ENCODE measurements at places on chromosomes 5 and 9. TPM values are rescaled to one million over a fixed set of nuclear protein-coding genes. Genes with fewer than 3 reads are reported as not detected.

The LYRM7 gene
- 12.9 TPM for total RNA-seq

The NEK6 gene
- 72.0 TPM for total RNA-seq

The OBP2B gene
- total RNA-seq = not detected

DNA sequence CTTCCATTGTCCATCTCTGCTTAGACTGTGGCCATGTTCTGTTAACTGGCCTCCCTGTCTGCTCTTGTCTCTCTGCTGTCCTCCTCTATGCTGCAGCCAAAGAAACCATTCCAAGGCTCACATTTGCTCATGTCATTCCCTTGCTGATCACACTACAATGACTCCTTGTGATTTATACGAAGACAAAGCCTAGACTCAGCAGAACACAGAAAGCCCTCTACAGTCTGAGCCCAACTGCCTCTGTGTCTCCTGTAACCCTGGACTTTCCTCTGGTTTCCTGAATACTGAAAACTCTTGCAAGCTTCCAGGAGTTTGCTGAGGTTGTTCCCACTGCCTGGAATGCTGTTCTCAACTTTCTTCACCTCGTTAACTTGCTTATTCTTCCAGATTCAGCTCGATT is 191.8 kb downstream of the TMEM38B start:
- H3K27ac ChIP-seq = no peak overlapping the region
- no peaks in the 10 kb centered on the region for H3K27me3 ChIP-seq
- no peaks in the 10 kb centered on the region for H3K36me3 ChIP-seq
- H3K4me1 ChIP-seq = no peaks in the 10 kb centered on the region

DNA sequence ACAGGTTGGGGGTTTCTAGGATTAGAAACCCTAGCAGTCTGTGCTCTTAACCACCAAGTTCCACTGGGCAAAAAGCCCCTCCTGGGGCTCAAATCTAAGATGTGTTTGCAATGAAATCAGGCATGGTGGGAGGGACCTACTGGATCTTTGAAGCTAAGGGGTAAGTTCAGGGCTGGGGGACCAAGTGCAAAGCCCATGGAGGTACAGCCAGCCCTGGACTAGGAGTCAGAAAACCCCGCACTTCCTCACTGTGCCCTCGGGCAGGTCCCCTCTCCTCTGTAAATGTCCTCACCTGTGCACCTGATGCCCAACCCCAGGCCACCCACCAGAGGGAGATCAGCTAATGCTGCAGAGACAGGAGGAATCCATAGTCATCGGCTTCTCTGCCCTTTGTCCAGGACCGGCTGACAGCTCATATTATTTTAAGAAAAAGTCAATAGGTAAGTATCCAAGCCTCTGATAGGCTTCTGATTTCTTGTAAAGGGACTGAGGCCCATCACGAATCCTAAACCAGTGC is 138.3 kb downstream of the PAX5 start:
- no peaks in the 10 kb centered on the region for H3K4me1 ChIP-seq
- H3K27me3 ChIP-seq = peaks cover 85% of the 10 kb centered on the region
- H3K36me3 ChIP-seq = no peaks in the 10 kb centered on the region
- H3K4me3 ChIP-seq = no peak overlapping the region
- no peak overlapping the region for H3K27ac ChIP-seq

DNA sequence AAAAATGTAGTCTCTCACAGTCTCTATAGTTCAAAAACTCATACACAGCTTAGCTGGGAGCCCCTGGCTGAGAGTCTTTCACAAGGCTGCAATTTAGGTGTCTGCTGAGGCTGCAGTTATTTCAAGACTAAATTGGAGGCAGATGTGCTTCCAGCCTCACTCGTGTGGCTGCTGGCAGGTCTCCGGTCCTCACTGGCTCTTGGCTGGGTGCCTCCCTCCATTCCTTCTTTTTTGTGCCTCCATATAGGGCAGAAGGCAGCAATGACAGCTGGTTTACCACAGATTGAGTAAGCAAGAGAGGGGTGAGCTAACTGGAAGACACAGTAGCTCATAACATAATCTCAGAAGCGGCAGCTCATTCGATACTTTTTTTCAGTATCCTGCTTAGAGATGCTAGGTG is 2167.7 kb upstream of the WWC1 start:
- H3K36me3 ChIP-seq = no peaks in the 10 kb centered on the region
- no peak overlapping the region for H3K4me3 ChIP-seq
- H3K4me1 ChIP-seq = no peaks in the 10 kb centered on the region
- no peak overlapping the region for H3K27ac ChIP-seq
- no peaks in the 10 kb centered on the region for H3K27me3 ChIP-seq

The CDH9 gene
- not detected for total RNA-seq

The EQTN gene
- total RNA-seq = not detected

GRCh38 chr5:80246995-80247729 is 8.7 kb downstream of the SERINC5 start:
- H3K4me1 ChIP-seq = peaks cover 43% of the 10 kb centered on the region
- H3K4me3 ChIP-seq = peak overlapping the region; percentile 82
- peak overlapping the region; percentile 94 for H3K27ac ChIP-seq
- peak; percentile 94 for DNase-seq
- H3K36me3 ChIP-seq = peaks cover 13% of the 10 kb centered on the region
- peaks cover 1% of the 10 kb centered on the region for H3K27me3 ChIP-seq

The SHISAL2B gene
- total RNA-seq = not detected

- no peak overlapping the region for H3K4me3 ChIP-seq
- no peak overlapping the region for H3K27ac ChIP-seq
- no peak for DNase-seq
- H3K36me3 ChIP-seq = no peaks in the 10 kb centered on the region
- H3K4me1 ChIP-seq = peaks cover 39% of the 10 kb centered on the region
These were observed 1.2 kb upstream of the CDC14B start for GRCh38 chr9:96620832-96621269.

DNA sequence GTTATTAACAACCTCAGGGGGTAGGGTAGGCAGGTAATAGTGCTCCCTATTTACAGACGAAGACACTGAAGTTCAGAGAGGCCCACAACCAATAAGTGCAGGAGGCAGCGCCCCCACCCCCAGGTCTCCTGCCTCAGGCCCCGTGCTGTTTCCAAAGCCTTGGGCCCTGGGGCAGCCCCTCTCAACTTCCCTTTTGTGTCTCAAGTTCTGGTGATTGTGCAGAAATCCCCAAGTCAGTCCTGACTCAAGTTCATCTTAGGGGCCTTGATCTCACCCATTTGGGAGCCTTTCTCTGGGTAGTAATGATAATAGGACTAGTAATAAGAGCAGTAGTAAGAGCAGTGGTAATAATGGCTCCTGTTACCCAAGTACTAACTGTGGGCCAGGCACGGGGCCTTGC is 35.5 kb upstream of the ASS1 start:
- no peak for DNase-seq
- no peak overlapping the region for H3K27ac ChIP-seq
- peaks cover 28% of the 10 kb centered on the region for H3K27me3 ChIP-seq
- H3K4me3 ChIP-seq = no peak overlapping the region

DNA sequence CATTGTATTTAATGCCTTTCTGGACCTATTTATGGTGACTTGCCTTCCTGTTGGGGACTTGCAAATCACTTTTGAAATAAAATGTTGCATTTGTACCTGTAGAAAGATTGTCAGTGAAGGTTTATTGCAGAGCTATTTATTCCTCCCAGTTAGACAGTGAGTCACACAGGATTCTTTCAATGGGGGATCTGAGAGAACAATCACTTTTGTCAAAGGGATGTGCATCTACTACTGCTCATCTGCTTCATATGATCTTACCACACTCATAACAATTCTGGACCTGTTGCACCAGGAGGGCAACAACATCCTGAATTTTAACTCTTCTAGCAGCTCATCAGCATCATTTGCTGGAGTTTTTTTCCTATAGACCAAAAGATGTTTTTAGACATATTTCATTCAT is 66.8 kb downstream of the FBXL7 start:
- H3K4me3 ChIP-seq = no peak overlapping the region
- H3K36me3 ChIP-seq = peaks cover 4% of the 10 kb centered on the region
- no peak overlapping the region for H3K27ac ChIP-seq

The GGTA1 gene
- not detected for total RNA-seq

- H3K27ac ChIP-seq = no peak overlapping the region
- H3K27me3 ChIP-seq = peaks cover 2% of the 10 kb centered on the region
- no peaks in the 10 kb centered on the region for H3K36me3 ChIP-seq
- no peak for DNase-seq
- H3K4me3 ChIP-seq = no peak overlapping the region
These were observed 353.4 kb upstream of the PANK3 start for GRCh38 chr5:168932400-168933189.

GRCh38 chr5:149628221-149628620 is 46.9 kb downstream of the ARHGEF37 start:
- H3K27me3 ChIP-seq = peaks cover 3% of the 10 kb centered on the region
- no peak overlapping the region for H3K27ac ChIP-seq
- peaks cover 18% of the 10 kb centered on the region for H3K4me1 ChIP-seq
- H3K36me3 ChIP-seq = no peaks in the 10 kb centered on the region
- no peak overlapping the region for H3K4me3 ChIP-seq

The DIRAS2 gene
- total RNA-seq = not detected

The DNAI1 gene
- total RNA-seq = not detected

- H3K36me3 ChIP-seq = no peaks in the 10 kb centered on the region
- no peak overlapping the region for H3K4me3 ChIP-seq
- H3K27ac ChIP-seq = no peak overlapping the region
- peak; percentile 64 for DNase-seq
These were observed 16.4 kb upstream of the C5orf58 start for GRCh38 chr5:170216257-170216864.

DNA sequence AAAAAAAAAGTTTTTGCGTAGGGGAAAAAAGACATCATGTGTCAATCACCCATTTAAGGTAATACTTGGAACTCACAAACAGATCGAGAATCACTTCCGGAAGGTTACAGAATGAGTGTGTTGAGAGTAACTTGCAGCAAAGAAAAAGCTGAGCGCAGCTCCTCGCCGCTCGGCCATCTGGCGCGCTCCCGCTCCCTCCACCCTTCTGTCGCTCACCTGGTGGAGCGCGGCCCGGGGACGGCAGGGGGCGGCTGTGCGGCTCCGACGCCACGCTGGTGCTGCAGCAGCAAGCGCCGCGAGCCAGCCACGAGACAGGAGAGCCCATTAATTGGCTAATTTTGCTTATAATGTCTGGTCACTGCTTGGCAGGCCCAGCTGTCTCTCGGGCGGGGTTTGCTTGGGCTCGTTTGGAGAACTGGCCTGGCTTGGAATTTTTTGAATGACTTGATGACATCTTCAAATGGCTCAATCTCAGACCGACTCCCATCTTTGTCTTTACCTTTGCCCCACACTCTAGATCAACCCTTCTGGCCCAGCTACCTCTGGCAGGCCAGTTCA is 601.8 kb downstream of the CCDC171 start:
- DNase-seq = no peak
- no peak overlapping the region for H3K27ac ChIP-seq
- H3K36me3 ChIP-seq = no peaks in the 10 kb centered on the region

DNA sequence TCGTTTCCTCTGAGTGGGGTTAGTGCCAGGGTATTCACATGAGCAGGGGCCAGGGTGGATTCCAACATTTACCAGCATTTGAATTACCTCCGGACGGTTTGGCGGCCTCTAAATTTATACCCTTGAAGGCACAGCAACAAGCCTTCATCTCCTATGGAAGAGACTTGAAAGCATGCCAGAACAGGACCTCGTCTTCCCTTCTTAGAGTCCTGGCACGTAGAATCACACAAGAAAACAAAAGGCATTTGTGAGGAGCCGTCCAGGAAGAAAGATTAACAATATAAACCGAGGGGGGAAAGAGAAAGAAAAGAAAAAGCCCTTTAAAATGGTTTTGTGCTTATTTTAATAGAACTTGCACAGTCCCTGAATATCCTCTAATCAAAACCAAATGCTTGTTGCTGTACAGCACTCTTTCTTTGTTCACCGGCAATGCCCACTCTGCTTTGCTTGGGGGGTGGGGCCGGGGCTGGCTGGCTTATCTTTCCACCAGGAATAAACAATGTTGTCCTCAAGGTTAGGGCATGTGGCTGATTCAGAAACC is 575.8 kb upstream of the ZNF462 start:
- H3K4me1 ChIP-seq = no peaks in the 10 kb centered on the region
- H3K27ac ChIP-seq = no peak overlapping the region
- no peaks in the 10 kb centered on the region for H3K27me3 ChIP-seq
- 0 out of 2 replicates have a peak overlapping the region, but pooled peaks have one; percentile 8 for H3K4me3 ChIP-seq
- H3K36me3 ChIP-seq = no peaks in the 10 kb centered on the region

DNA sequence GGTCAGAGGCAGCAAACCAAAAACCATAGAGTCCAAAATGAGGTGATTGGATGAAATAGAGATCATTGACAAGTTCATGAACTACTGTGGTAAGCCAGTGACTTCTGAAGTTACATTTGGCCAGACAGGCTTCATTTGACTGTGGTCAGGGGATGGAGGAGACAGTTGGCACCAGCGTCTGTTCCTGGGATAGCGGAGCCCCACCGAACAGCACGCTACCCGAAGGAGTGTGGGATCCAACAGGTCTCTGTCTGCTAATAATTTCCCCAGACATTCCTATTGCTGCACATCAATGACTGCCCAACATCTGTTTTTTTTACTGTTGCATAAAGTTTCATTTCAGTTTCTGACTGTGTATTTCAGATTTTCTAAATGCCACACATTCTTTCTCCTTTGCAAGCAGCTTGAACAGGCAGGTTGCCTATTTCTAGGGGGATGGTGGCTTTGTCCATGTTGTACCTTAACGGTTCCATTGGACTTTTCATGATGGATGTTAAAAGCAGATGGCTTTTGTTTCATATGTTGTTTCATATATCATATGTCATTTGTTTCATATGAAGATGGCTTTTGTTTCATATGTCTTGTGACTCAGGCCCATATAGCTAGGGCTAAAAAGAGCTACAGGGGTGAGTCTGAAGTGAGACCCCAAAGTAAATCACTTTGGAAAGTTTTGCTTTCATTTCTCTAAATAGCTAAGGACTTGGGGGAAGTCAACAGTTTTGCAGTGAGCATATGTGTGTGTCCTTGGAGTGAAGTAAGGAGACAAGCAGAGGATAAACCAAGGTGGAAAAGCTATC is 180.8 kb downstream of the GOLPH3 start:
- peak; percentile 28 for DNase-seq
- H3K27ac ChIP-seq = no peak overlapping the region
- H3K4me1 ChIP-seq = peaks cover 66% of the 10 kb centered on the region
- no peak overlapping the region for H3K4me3 ChIP-seq

DNA sequence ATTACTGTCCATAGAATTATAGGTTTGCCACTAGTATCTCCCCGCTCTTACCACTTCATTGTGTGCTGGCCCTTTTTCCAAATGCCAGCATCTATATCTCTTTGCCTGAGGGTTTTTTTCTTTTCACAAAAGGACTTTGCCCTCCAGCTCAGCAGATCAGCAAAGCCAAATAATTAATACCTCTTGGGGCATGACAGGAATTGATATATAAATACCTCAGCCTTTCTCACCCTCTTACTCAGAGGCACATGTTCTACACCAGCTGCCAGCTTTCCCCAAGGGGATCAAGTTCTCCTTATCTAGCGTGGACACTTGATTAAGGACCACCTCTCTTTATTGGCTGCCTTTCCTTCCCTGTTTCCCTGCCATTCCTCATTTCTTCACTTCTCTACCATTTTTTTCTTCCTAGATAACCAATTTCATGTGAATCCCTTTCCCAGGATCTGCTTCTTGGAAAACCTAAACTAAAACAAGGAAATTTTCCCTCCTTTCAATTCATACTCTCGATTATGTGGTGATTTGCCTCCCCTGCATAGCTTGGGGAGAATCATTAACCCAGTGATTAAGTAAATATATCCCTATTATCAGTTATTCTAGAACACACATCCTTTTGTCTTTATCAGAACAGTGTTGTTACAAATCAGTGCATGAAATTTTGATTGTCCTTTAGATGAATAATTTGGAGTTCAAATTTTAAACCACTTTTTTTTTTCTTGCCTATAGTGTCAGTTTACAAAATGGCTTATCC is 6.9 kb upstream of the NUDT12 start:
- H3K4me1 ChIP-seq = peaks cover 6% of the 10 kb centered on the region
- no peak overlapping the region for H3K4me3 ChIP-seq
- no peak overlapping the region for H3K27ac ChIP-seq
- H3K27me3 ChIP-seq = peaks cover 33% of the 10 kb centered on the region
- DNase-seq = no peak
